Stimulated activated CD4-positive, alpha-beta T cell treated with anti-CD3 and anti-CD28 coated beads, Interleukin-2, amount 100 ng/mL, for 4 hours (primary cell): ENCODE measurements at places on chromosomes 5 and 9.

DNA sequence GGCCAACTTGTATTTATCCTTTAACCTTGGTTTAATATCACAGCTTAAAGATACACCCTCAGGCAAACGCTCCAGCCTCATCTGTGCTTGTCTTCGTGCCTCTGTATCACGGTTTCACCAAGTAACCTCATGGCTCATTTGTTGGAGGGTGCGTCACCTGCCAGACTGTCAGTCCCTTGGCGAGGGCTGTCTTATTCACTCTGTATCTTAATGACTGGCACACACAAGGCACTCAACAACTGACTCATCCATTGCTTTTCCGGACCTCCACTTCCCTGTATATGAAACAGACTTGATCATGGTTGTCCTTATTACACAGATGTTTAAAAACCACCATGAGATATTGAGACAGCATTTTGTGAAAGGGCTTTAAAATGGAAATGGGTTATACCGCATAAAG is 28.0 kb downstream of the LCP2 start:
- DNase-seq, result no peak

- no peak for DNase-seq
Observed at GRCh38 chr9:79989079-79989478, 417.3 kb downstream of the TLE4 start.

GRCh38 chr5:665541-665955 is 27.6 kb downstream of the TPPP start:
- DNase-seq, result no peak

DNA sequence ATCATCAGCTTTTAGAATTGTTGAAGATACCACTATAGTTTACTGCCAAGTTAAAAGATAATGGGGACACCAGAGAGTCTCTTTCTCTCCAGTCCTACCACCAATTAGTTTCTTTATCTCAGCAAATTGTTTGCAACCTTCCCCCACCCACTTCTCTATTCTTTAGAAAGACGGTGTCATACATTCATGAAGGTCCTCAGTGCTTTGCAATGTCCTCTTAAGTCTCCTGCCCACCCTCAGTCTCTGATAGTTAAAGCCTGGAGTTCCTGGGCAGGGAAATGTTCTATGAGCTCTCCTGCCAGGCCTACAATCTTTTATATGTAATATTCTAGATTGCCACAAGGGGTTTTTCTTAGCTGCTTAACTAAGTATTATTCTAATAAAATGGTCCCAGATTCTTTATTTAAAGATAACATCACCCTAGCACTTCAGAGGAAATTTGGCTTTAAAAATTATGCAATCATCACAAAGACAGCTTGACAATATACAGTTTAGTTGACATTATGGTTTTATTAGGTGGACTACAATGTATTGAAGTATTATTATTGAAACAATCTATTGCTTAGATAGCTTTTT is 509.2 kb downstream of the CSNK1G3 start:
- DNase-seq, result no peak

DNA sequence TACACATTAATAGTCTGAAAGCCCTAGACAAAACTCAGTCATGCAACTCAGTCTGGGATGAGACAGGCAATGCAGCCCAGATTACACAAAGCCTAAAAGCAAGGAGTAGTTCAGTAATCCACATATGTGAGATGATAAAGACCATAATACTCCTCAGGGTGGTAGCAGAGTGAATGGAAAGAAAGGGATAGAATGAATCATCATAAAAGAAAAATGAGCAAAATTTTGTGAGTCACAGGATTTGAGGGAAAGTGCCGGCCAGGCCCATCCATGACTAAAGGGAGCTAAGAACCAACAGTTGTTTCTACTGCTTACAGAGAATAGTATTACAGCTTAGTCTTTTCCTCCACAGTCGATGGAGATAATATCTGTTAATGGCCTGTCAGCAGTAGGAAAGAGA is 90.0 kb upstream of the POU5F2 start:
- DNase-seq, result no peak

DNA sequence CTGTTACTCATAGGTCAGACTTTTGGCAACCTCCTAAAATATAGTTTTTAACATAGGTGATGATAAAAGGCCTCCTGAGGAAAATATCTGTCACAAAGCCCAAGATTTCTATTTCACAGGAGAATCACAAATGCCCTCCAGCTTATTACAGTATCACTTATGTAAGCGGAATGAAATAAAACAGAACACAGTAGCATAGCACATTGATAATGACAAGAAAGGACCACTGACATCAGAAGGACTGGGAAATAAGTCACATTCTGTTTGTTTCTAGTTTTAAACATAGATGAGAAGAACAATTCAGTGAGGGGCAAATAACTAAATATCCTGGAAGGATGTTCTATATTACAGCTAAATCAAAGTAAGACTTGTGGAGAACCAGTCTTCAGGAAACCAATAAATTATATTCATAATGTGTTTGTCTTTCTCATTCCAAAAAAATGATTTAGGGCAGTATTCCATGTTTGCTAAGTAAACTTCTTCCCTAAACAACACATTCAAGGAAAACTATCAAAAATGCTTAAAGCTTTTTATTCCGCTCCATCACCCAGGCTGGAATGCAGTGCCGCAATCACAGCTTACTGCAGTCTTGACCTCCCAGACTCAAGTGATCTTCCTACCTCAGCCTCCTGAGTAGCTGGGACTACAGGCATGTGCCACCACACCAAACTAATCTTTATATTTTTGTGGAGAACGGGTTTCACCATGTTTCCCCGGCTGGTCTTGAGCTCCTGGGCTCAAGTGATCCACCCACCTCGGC is 20.8 kb upstream of the CTNNAL1 start:
- DNase-seq, result no peak

- no peak for DNase-seq
Observed at GRCh38 chr9:131666774-131667173, 73.1 kb downstream of the RAPGEF1 start.

DNA sequence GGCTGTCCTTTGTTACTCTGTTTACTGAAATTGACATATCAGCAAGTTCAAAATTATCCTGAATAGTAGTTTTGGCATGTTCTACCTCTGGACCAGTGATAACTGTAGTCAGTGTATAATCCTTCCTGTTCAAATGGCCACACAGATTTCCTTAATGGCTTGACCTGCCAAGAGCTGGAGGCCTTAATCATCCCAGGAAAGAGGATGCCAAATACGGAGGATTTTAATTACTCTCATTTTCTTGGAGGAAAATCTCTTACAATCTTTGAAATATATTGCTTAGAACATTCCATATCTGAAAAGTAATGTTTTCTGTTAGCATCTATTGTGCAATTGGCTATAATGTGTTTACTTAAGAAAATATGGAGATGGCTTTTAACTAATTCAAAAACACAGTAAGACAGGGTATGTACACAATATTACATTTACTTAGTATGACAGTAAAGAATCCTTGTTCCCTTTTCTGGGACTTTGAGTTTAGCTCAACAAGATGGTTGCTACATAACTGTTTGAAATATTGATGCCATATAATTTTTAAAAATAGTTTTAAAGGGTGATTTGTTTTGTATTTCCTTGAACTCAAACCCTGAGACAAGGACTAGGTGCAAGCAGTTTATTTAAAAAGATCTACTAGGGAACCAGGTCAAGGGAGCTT is 68.9 kb upstream of the SELENOP start:
- DNase-seq, result no peak

GRCh38 chr9:118575341-118576070 is 793.7 kb downstream of the BRINP1 start:
- no peak for DNase-seq

GRCh38 chr9:3507395-3508077 is 18.3 kb downstream of the RFX3 start:
- no peak for DNase-seq

DNA sequence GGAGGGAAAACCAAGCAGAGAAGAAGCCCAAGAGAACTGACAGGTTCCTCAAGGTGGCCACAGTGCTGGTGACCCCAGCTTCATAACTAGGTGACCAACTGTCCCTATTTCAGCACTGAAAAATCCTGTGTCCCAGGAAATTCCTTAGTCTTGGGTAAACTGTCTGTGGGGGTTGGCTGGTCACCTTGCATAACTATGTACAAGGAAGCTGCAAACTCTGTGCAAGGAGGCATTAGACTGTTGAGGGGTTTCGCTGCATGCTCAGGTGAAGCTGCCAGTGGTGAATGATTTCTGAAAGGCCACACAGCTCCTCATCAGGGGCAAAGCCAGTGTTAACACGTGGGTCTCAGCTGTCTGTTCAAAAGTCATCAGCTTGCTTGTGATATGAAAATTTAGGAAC is 36.9 kb downstream of the PCSK5 start:
- no peak for DNase-seq

- DNase-seq, result no peak
Observed at GRCh38 chr9:91162311-91162710, 199.4 kb downstream of the AUH start.

DNA sequence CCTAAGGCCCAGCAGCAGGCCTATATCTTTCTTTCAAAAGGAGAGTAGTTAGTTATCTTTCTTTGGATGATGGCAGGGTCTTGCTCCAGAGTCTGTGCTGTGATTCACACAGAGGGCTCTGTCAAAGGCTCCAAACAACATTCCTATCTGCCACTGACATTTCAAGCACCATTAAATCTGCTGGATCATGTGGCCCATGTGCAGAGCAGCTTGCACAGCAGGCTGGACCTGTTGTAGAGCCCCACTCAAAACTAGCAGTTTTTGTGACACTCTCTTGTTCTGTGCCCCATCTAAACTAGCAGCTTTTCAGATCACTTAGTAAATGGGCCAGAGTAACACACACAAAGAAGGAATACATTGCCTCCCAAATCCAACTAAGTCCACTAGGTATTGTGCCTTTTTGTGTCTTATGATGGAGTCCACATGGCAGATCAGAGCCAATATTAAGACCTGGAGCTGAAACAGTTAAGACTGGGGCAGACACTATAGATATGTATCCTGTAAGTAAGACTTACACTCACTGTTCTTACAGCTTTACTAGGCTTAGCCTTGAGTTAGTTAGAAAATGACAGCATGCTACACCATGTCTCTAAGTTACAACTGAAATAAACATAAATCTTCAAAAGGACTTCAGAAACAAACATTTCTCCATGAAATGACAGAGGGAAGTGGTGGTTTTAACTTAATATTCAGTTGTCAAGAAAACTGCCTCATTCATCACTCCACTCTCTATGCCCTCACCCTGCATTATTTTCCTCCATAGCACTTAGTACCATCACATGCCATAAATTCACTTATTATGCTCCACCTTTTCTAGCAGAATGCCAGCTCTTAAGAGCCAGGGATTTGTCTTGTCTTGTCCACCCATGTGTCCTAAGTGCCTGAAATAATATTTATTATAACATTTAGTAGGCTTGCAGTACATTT is 400.9 kb downstream of the RAB3C start:
- DNase-seq, result no peak

DNA sequence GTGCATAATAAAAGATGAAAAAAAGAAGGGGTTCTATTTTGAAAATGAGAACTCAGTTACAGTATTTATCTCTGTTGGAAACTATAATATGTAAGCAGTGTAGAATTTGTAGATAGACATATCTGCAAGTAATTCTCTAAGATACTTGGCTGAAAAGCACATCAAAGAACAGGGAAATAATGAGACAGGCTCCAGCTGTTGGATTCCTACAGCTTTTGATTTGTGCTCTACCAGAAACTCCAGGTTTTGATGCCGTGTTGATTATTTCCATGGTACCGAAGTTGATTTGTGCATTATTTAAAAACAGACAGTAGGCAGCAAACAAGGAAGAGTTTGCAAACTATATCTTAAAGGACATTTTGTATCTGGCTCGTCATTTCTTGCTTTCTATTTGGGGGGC is 2098.7 kb upstream of the WWC1 start:
- no peak for DNase-seq

- no peak for DNase-seq
Observed at GRCh38 chr9:108478431-108479332, 377.1 kb downstream of the ACTL7B start.

DNA sequence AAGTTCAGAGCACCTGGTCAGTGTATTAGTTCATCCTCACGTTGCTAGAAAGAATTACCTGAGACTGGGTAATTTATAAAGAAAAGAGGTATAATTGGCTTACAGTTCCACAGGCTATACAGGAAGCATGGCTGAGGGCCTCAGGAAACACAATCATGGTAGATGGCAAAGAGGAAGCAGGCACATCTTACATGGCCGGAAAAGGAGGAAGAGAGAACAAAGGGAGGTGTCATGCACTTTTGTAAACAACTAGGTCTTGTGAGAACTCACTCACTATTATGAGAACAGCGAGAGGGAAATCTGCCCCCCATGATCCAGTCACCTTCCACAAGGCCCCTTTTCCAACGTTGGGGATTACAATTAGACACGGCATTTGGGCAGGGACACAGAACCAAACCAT is 28.8 kb upstream of the CAVIN4 start:
- DNase-seq, result no peak

DNA sequence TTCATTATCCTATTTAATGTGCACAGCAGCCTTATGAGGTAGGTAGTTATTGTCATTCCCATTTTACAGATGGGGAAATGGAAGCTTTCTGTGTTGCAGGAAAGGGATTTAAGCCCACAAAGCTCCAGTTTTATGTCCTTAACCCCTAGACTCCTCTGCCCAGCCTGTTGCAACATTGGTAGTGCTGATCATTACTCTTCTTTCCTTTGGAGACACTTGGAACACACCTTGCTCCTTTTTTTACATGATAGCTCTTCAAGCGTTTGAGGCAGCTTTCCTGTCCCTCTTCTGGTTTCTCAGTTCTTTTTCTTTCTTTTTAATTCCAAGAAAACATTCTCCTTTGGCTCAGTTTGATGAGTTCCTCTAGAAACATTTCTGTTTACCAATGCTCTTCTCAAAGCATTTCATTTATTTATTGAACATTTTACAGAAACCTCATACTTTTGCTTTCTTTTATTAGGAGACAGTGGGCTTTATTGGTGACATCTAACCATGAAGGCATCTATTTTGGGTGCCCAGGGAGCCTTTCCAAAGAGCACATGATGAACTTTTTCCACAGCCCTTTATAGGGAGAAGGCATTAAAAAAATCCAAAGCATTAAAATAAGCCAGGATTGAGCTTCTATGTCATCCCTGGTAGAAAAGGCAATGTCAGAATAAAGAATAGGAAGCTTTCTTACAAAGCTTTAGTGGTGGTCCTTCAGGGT is 218.0 kb downstream of the TMEM38B start:
- no peak for DNase-seq

GRCh38 chr9:109483744-109484429 is 14.2 kb downstream of the PTPN3 start:
- no peak for DNase-seq

DNA sequence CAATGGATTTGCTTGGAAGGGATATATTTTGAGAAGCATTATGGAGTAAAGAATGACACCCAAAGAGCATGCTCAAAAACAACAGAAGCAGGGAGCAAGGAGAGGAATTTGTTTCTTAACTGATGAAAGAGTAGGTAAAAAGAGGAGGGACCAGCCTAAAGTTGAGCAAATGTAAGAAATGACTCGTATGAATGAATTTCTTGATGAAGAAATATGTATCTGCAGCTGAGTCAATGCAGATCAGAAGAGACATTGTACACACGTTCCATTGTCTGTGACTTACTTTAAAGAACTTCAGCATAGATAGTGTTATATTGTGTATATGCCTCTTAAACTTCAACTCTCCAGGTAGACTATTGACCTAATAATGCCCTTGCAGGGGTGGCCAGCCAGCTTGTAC is 112.7 kb upstream of the NREP start:
- no peak for DNase-seq

- DNase-seq, result peak; percentile 16
Observed at GRCh38 chr9:35910613-35911359, 1.5 kb downstream of the SPAAR start.
